ENCODE measurements at places on chromosomes 4 and X.

- DNase-seq, result no peak
These were observed 39.1 kb downstream of the HAND2 start for GRCh38 chr4:173490817-173491528.

DNA sequence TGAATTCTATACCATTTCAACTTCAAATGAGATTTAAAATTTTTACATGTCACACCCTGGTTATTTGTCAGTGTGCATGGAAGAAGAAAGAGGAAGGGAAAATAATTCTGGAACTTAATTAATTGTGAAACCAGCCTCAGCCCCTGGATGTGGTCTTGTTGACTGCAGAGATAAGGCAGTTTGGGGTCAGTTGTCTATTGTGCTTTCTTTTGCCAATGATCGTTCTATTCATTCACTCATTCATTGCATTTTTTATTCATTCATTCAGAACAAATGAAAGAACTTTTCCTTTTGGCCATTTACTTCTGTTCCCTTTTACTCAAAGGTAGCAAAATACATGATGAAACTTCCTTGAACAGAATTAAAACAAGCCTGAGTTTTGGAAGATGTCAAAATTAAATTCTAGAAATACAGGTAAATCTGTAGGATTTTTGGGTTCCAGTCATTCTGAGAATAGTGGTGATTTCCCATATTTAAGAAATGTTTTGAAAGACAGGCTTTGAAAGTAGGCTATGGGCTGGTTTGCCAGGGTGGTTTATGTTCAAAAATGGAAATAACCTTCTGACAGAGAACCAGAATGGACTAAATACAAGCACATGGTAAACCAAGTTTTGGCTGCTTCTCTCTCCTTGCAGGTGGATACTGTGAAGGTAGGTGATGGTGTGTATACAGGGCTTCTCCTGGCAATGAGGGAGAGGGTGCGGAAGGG is 35.7 kb downstream of the PARM1 start:
- DNase-seq, result no peak

- DNase-seq, result no peak
These were observed 112.5 kb upstream of the BMP3 start for GRCh38 chr4:80918004-80918403.

DNA sequence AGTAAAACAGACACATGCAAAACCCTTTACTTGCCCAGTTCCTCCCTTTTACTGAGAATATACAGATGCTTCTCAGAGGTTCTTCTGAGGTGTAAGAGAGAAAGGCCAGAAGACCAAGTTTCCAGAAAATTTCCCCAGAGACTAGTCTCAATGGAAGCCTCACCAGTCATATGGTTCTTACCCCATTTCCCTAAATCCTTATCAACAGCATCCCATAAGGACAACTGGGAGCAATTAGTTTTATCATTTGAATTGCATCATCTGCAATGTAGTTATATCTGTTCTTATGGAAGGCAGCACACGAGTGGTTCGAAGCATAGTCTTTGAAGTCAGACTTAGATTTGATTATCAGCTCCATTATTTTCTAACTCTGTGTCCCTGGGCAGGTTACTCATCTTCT is 203.6 kb upstream of the PPARGC1A start:
- no peak for DNase-seq

GRCh38 chr4:17664755-17665154 is 50.3 kb downstream of the MED28 start:
- DNase-seq, result no peak

Measured in CD4-positive, alpha-beta T cell treated with Interleukin-6 at 100 ng/mL for 8 hours (primary cell).